ENCODE measurements at places on chromosomes 13 and 19.

GRCh38 chr13:97188207-97188606 lies 33.9 kb upstream of the MBNL2 start:
- no peak for DNase-seq

GRCh38 chr13:94416454-94417080 lies 62.9 kb downstream of the DCT start:
- DNase-seq, result no peak

DNA sequence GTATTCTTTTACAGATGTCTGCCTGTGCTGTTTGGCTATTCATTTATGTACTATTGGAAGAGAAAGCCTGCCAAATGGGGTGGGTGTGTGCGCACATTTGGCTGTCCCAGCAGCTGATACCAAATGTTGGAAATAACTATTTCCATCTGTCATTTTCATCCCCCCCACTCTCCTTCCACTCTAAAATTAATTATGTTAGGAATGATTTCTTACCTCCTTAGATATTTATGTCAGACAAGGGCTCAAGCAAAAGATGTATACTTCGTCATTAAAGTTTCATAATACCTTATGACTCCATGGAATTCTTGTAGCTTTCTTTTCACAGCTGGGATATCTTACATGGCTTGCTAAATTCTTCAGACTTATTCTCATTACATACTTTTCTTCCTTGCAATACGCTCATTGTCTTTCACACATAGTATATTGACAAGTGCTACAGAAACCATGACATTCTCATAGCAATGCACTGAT lies 18.6 kb downstream of the ITM2B start:
- DNase-seq, result no peak

DNA sequence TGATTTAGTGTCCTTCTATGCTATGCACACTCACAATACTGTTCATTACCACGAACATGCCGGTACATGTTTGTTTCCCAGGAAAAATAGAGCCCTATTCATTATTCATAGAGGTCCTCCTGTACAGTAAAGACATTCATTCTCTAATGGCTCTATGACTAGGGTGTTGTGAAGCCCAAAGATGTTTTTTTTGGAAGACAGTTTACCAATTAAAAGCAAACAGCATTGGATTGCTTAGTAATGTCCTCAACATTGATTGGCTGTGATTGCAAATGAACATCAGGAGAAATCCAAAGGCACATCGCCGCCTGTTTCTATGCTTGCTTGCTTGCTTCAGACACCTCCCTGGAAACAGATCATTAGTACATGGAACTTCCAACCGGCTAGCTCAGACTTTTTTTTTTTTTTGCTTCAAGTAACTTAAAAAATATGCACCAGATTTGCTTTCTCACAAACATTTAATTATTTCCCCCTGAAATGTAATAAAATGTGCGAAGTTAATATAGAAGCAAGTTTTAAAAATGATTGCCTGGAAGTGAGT lies 8.8 kb upstream of the GPC6 start:
- DNase-seq, result no peak

- no peak for DNase-seq
Observed at GRCh38 chr13:64314331-64314730, 2898.7 kb upstream of the PCDH20 start.

DNA sequence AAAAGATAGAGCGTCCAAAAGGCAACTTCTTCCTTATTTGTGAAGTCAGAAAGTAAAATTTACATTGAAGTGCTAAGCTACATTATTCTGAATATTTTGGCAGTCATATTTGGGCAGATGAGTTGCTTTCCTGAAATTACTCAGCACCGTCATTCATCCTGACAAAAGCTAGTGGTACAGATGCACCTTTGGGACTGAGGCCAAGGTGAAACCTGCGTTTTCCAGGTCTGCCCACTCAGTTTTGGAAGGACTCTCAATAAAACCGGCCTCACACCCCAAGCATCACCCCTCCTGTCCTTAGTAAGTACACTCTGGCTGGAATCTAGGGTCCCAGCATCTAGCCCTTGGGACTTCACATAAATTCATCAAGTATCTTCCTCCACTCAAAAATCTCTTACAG lies 187.5 kb downstream of the TM9SF2 start:
- DNase-seq, result no peak

- DNase-seq, result no peak
Observed at GRCh38 chr13:35764326-35765015, 288.0 kb upstream of the MAB21L1 start.

DNA sequence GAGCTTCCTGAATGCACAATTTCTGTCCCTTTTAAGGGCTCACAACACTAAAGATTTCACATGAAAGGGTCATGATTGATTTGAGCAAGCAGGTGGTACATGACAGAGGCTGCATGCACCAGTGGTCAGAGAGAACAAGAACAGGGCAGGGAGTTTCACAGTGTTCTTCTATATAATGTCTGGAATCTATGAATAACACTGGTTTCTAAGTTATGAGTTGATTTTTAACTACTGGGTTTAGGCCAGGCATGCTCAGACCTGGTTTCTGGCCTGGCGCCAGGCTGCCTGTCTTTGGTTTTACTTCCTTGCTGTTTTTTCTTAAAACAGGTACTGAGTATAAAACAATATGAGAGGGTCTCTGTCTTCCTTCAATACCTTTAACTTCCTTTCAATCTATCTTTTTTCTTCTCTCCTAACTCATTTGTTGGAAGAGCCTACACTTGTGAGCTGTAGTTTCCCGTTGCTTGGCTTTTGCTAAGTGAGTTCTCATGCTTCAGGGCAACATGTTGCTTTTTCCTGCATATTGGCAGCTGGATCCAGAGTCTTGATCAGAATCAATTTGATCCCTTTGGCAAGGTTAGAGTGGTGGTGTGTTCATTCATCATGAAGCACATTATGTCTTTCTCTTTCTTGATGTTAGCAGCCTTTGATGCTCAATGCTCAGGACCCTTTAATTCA lies 38.5 kb upstream of the FGF14 start:
- no peak for DNase-seq

GRCh38 chr19:18002347-18002850 lies 5.6 kb upstream of the ARRDC2 start:
- peak; percentile 55 for DNase-seq

GRCh38 chr19:43765109-43765876 lies 10.5 kb upstream of the SMG9 start:
- no peak for DNase-seq

GRCh38 chr19:10195199-10195519 lies 406 bp upstream of the DNMT1 start:
- DNase-seq, result no peak

DNA sequence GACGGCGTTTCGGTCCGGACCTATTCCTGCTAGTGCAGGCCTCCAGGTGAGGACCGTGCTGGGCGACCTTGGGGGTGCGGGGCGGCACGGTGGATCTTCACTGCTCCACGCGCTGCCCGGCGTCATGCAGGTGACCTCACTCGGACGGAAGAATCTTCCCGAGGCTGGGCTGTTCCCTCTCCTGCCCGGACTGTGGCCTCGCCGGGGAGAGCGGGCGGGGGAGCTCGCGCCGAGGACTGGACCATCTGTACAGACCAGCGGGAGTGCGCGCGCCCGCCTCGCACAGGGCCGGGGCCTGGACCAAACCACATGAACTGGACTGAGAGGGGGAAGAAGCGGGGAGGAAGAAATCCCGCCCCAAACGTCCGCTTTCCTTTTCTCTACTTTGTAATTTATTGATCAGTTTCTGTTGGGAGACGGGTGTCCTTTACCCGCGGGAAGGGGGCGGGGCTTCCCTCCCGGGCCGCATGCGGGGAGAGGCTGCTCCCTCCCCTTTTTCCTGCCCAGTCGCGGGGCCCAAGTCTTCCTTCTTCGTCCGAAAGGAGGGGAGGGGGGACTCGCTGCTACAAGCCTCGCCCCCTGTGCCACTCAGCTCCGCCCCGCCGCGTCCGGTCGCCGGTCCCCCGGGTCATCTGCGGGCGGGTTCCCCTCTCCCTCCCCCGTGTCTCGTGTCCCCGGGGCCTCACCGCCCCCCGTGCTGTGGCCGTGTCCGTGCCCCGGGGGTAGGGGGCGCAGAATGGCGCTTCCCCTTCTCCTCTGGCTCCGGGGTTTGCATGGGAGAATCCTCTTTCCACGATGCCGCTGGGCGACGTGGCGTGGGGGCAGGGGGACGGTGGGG lies 4.9 kb downstream of the HRC start:
- DNase-seq, result peak; percentile 55

GRCh38 chr19:54297759-54298305 lies 15.1 kb downstream of the LILRA5 start:
- DNase-seq, result peak; percentile 37

- DNase-seq, result no peak
Observed at GRCh38 chr19:2865334-2866100, 1.6 kb upstream of the ZNF556 start.

- DNase-seq, result no peak
Observed at GRCh38 chr19:14402332-14403144, 16.6 kb downstream of the DDX39A start.

DNA sequence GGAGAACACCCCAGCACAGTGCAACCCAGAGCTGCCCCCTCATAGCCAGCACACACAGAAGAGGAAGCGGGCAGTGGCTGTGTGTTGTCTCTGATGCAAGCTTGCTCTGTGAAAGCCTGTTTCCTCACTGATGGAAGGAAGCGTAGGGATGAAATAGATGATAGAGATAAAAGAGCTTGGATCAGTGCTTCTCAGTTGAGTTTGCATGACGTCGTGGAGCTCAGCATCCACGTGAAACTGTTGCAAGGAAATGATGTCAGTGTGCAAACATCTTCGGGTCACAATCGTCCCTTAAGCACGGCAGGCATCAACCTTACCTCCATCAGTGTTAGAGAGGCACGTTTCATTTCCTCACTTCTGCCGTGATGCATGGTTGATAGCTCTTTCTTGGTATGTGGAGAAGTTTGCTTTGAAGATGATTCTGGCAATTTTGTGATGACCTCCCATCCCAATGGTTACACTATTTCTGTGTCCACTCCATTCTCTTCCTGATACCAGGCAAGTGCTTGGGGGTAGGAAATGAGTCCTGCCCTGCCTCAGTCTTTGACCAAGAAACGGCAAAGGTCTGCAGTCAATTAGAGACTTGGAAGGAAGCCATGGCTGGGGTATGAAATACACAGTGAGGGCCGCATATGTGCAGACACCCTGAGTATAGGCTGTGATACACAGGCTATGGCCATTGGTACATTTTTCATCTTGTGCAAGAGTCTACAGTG lies 183.0 kb downstream of the ZNF536 start:
- DNase-seq, result no peak

DNA sequence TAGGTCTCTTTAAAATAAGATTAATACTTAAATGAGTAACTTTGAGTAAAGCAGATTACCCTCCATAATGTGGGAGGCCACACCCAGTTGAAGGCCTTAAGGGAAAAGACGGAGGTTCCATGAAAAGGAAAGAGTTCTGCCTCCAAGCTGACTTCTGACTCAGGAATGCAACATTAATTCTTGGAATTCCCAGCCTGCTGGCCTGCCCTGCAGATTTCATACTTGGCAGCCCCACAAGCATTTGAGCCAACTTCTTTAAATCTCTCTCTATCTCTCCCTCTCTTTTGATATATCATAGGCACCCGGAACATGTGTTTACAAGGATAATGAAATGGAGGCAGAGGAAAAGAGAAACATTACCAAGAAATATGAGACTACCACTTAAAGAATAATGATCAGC lies 902.3 kb upstream of the MIR17HG start:
- no peak for DNase-seq

DNA sequence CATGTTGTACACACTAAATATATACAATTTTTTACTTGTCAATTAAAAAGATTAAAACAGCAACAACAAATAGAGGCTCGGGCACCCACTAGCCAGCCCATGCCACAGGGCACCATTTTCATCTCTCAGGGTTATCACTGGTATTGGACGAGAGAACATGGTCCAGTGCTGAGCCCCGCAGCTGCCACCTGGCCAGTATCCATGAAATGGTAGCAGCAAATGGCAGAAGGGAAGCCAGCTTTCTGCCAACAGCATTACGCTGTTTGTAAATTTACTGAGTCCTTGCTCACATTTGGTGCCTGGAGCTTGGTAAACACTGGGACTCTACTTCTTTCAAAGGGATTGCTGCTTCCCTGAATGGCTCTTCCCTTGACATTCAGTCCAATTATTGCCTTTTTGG lies 87.9 kb upstream of the WASF3 start:
- no peak for DNase-seq

- no peak for DNase-seq
Observed at GRCh38 chr13:88429862-88430261, 758.7 kb downstream of the SLITRK5 start.

- no peak for DNase-seq
Observed at GRCh38 chr13:80529734-80530133, 188.8 kb upstream of the SPRY2 start.
